GM12864 (cell line): ENCODE measurements at places on chromosomes 6 and 20.

DNA sequence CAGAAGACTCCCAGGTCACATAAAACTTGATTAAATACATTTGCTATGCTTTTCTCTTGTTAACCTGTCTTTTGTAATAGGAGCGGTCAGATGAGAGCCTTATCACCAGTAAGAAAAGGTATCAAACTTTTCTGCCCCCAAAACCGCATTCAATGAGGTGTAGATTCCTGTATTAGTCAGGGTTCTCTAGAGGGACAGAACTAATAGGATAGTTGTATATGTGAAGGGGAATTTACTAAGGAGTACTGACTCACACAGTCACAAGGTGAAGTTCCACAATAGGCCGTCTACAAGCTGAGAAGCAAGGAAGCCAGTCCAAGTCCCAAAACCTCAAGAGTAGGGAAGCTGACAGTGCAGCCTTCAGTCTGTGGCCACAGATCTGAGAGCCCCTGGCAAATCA is 32.7 kb downstream of the PTPRK start:
- DNase-seq = no peak

DNA sequence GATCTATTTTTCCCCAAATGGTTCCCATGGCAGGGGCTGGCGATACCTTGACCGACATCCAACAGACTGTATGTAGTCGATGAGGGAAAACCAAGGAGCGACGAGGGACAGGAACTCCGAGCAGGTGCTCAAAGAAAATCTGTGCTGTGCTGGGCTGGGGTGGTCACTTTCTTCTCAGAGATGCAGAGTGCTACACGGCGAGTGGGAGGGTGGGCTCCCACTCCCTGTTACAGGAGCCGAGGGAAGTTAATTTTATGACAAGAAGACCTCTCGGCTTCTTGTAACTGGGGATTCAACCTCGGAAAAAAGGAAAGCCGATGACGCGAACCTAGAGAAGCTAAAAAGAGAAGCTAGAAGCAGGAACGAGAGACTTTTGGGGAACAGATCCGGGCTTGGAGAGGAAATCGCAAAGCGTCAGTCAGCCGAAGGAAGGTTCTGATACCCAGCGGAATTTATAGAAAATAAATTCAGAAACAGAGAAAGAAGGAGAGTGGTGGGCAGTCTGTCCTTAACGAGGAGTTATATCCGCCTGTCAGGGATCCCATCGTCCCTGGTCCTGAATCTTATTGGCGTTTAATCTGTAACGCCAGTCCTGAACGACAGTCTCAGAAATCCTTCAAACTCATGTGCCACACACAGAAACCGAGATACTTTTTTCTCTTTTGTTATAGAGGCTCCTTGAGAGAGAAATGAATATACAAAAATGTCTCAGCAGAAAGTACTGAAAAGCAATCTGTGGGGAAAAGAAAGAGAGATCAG is 84.6 kb upstream of the ZNF322 start:
- no peak for DNase-seq

DNA sequence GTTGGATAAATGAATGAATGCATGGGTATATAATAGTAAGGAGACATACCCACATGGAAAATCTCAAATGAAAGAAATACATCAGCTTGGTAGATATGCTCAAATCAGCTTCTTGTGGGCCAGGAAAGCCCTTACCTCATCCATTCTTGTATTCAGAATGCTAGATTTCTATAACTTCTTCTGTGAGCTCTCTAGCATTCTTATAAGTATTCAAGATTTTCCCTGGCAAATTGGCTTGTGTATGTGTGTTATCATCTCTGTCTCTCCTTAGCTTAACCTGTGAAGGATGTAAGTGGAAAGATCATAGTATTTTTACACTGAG is 100.8 kb downstream of the OR2B2 start:
- no peak for DNase-seq

DNA sequence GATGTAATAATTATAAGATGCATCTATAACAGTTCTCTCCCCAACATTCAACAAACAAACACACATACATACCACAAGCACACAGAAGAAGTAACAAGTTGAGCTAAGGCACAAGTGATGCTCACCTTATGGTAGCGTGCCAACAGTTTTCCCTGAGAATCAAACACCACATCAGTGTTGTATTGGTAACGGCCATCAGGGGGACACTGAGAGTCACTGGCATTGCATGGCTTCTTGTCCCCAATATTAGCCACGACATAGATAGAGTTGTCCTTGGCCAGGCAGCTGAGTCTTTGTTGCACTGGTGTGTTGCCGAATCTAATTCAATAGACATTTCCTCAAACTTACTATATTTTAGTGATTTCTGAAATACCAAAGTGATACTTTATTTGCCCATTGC is 14.8 kb upstream of the VNN1 start:
- DNase-seq = no peak

GRCh38 chr6:161394437-161394836 is 120.6 kb upstream of the AGPAT4 start:
- DNase-seq = no peak

DNA sequence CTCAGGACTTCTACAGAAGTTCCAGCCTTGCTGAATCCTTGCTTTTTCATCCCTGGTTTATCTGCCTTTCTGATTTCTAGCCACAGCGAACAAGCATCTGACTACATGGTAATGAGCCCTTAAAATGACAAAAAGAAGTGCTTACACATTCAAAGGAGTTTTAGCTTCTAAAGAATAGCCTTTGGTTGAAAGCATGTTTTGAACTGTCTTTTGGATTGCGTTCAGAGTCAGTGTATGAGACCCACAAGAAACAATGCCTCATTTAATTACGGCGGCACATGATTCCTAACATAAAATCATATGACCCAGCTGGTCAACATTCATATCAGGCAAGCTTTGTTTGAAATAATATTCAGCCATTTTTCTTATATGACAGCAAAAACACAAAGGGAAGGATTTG is 784.2 kb downstream of the KIF16B start:
- DNase-seq = no peak

DNA sequence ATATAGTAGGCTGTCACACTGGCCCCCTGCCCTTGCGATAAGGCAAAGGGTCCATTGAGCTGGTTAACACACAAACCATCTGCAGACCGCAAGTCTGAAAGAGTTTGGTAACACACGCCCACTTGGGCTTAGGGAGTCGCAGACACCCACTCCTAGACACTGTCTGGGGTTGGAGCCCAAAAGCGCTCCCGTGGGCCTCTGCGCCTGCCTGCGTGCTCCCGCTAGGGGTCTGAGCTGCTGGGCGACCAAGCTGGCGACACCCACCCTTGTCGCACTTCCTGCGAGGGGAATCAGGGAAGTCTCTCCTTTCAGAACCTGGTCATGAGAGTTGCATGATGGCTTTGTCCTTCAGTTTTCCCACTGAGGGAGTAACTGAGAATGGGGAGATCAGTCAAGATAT is 653.0 kb downstream of the HTR1B start:
- DNase-seq = no peak
